ENCODE measurements at places on chromosomes 1 and 21.

DNA sequence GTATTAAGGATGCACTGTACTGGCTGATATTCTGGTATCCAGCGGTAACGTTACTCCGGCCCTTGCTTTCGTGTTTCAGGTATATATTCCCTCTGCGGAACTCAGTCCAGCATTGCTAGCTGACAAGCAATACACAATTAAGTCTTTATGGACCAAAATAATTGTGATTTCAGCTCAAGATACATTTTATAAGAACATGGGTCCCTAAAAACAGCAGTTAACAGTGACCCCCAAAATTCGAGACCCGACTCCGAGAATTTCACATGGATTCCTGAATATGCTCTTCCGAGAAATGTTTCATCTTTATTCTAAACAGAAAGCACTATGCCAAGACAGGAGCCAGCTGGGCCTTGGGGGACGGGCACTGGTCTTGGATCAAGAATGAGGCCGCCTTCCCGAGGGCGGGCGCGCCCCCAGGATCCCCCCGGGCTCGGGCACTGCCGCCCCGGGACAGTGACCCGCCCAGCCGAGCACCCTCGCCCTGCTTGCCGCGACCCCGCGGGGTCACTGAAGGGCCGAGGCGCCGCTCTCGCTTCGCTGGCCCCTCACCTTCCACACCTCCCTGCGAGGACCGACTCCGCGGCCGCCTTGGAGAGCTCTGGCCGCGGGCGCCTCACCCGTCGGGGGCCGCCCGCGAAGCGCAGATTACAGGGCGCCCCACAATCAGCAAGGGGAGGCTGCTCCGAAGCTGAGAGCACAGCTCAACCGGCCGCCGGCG lies 610 bp downstream of the SCYL3 start:
- DNase-seq, result no peak

- DNase-seq, result peak; percentile 42
Observed at GRCh38 chr1:157963713-157964112, 29.7 kb upstream of the KIRREL1 start.

GRCh38 chr1:203328714-203329122 lies 22.2 kb downstream of the FMOD start:
- DNase-seq, result peak; percentile 94

- no peak for DNase-seq
Observed at GRCh38 chr1:248810727-248811513, 14.8 kb downstream of the SH3BP5L start.

- DNase-seq, result no peak
Observed at GRCh38 chr21:44010429-44010828, 1.7 kb upstream of the TRAPPC10 start.

- no peak for DNase-seq
Observed at GRCh38 chr1:29237852-29238619, 1.7 kb downstream of the PTPRU start.

- no peak for DNase-seq
Observed at GRCh38 chr1:185860859-185861258, 126.7 kb downstream of the HMCN1 start.

DNA sequence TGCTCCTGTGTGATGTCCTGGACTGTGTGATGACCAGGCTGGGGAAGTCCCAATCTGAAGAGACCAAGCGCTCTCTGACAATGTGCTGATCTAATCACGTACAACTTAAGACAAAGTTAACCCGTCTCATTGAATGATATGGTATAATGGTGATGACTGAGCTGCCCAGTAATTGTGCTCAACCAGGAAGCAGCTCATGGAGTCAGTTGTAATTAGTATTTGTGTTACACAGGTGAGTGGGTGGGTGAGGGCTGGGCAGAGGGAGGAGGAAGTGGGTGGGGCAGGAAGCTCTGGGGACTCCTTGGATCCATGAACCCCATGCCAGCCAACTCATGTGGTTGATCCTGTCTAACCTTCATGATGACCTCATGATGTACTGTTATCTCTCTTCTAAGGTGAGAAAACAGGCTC lies 8.7 kb upstream of the ECE1 start:
- DNase-seq, result peak; percentile 35

- no peak for DNase-seq
Observed at GRCh38 chr1:184890539-184890973, 83.8 kb downstream of the NIBAN1 start.

DNA sequence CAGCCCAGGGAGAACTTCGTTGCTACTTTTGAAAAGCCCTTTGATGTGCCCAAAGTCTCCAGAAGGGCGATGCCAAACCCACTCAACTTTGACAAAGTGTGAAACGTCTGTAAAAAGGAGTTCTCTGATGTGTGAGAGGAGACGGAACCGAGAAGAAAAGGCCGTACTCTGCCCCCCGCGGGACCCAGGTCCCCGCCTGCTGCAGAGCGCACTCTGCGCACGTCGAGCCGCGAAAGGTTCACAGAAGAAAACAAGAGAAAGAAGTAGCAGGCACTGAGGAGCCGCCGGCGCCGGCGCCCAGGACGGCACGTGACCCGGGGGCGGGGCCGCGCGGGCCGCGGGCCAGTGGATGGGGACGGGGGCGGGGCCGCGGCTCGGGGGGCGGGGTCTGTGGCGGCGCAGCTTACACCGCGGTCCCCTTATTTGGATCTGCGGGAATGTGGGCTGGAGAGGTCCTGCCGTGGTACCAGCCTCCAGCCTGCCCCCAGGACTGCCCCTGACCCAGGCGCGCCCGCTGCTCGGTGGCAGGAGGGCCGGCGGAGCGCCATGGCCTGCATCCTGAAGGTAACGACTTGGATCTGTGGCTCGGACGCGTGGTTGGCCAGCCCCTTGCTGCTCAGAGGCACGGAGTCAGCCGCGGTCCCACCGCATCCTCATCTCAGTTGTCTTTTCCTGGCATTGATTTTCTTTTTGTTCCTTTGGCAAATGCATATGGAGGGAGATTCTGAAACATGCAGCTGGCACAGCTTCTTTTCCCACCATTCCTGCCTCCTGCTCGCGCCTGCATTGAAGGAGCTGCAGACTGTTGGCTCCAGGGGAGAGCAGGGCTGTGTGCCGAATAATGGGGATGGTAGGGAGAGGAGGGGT lies at the start of gene ST6GALNAC3:
ST6GALNAC3 (plus strand) TSS at position 426 of the 867 bp plus-strand sequence.
- peak; percentile 39 for DNase-seq

GRCh38 chr1:151953409-151954094 lies 40.1 kb downstream of the S100A10 start:
- DNase-seq, result no peak

- DNase-seq, result no peak
Observed at GRCh38 chr21:39502631-39503030, 50.9 kb downstream of the SH3BGR start.

- peak; percentile 31 for DNase-seq
Observed at GRCh38 chr1:167935216-167936067, 1.0 kb upstream of the DCAF6 start.

DNA sequence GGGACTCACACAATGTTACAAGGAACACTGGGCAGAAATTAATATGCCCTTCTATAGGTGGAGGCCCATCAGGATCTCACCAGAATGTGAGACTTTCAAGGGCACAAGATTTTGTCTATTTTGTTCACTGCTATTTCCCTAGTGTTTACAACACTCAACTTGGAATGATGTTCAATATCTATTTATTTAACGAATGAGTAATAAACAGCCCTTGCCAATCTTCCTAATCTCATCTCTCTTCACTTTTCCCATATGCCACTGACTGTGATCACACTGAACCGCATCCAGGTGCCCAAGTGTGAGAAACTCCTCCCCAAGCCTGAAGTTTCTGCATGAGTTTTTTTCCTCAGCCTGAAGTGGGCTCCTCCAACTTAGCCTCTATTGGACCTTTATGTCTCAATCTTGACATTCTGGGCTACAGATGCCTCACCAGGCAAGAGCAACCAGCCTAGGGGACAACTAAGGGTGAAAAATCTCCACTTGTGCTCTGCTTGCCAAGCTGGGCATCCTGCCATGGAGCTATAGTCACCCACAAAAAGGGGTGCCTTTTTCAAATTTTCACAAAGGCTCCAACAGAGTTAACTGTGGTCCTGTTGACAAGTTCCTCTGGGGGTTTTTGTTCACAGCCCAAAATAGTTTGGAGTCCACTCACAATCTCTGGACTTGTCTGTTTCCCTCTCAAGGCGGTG lies 105.6 kb downstream of the PLPP3 start:
- no peak for DNase-seq

GRCh38 chr1:19068639-19069276 lies 112.3 kb upstream of the IFFO2 start:
- no peak for DNase-seq

DNA sequence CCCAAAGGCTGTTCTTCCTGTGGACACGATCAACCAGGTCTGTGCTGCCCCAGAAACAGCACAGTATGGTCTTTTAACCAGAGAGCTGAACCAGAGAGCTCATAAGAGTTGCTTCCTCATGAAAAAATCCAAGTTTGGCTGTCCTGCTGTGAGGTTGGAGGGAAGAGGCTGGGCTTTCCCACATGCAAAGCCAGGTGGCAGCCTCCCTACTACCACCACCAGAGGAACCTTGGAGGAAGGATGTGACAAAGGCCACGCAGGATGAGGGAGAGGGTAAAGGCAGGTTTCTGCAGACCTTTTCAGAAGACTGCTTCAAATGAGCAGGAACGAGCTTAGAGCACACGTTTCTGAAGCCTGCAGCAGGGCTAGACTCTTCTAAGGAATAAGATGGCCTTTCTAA lies 27.1 kb downstream of the FAM78B start:
- no peak for DNase-seq

DNA sequence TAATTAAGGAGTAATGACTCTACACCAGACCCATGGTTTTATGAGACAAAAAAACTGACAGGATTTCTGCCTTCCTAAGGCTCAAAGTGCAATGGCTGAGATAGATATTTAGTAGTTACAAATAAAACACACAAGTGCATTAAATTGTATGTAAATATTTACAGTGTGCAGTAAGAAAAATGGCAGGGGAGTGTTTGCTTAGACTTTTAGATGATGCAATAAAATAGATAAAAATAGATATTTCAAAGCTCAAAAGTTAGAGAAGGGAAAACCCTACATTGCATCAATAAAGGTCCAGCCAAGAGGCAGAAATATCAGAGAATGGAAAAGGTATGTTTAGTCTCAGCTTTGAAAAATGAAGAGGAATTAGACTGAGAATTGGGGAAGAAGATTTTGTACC lies 226.3 kb upstream of the FGGY start:
- DNase-seq, result no peak

DNA sequence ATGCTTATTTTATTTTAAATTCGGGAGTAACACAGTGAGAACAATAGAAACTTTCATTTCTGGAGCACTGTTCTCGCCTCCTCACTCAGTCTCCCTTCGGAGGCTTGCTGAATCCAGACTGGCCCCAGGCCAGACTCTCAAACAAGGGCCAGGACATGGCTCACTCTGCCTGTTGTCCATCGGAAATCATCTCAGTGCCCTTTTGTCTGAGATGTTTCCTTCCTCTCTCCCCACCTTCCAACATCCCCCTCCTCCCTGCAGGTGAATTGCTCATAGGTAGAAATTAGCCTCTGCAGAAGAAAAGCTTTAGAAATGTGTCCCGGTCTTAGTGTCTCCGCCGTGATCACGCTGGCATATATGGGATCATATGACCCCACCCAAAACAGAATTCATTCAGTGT lies 55.2 kb downstream of the ERG start:
- no peak for DNase-seq

GRCh38 chr1:184225283-184226099 lies 161.3 kb upstream of the C1orf21 start:
- no peak for DNase-seq

GRCh38 chr1:232524056-232524455 lies 105.9 kb downstream of the SIPA1L2 start:
- no peak for DNase-seq

- DNase-seq, result no peak
Observed at GRCh38 chr1:155186794-155187455, 13.3 kb downstream of the TRIM46 start.

- DNase-seq, result no peak
Observed at GRCh38 chr1:159084867-159085266, 8.3 kb upstream of the AIM2 start.

GRCh38 chr1:17915511-17916197 lies 160.5 kb downstream of the ACTL8 start:
- no peak for DNase-seq

DNA sequence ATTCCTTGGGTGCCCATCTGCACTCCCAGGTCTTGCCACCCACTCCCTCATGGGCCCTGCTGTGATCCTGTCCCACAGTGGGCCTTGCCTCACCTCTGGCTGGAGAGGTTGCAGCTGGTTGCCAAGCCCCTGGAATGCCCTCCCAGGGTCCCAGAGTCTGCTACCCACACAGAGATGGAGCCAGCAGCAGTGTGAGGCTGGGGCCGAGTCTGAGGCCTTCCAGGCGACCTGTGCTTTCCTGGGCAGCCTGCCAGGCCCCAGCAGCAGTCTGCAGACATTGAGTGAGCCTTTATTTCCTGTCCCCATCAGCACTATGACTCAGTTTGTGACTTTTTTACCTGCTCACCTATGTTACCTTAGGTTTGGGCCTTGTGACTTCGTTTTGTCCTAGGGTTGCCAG lies 25.0 kb upstream of the TSPAN2 start:
- DNase-seq, result peak; percentile 20

GRCh38 chr1:243505986-243506689 lies 250.3 kb downstream of the SDCCAG8 start:
- DNase-seq, result no peak

GRCh38 chr1:160859166-160859565 lies 3.5 kb downstream of the CD244 start:
- DNase-seq, result no peak

- no peak for DNase-seq
Observed at GRCh38 chr1:214416858-214417257, 134.5 kb downstream of the PTPN14 start.

DNA sequence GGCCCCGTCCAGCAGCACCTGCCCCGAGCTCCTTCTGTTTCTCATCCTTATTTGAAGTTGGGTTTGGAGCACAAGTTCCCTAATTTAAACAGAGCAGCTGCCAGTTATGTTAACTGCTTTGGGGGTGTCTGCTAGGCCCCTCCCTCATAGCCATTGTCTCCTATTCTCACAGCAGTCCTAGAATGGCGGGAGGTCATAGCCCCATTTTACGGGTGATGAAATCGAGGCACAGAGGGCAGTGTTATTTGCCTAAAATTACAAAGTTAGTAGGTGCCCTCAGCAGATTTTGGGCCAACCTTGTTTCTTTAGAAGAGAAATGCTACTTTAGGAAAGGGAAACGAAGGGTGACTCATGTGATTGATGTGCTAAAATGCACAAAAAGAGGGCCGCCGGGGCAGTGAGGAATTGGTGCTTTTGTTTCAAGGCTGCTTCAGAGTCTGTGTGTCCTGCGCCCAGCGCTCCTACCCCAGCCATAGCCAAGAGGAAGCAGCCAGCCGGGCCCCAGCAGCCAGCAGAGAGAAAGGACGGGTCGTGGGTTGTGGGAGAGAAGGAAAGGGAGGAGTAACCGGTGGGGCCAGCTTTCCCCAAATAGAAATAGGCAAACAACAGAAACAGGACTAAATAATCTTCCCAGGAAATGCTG lies 13.0 kb downstream of the VANGL1 start:
- no peak for DNase-seq

DNA sequence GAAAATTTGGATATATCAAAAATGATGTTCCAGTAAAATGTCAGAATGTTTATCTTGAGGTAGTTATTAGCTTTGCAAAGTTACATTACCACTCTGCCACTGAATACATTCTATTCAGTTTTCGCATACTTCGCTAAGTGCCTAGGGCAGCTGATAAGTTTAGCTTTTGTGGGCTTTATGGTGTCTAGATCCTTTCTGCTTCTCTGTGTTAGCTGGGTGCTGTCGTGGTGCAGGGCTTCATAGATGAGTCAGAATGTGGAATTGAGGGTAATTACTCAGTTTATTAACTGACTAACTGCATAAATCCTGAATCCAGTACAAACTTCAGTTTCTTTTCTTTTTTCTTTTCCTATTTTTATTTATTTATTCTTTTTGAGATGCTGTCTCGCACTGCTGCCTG lies 21.5 kb downstream of the NCAM2 start:
- no peak for DNase-seq
